HepG2 (cell line): ENCODE measurements at places on chromosomes 3 and 15.

GRCh38 chr3:189606774-189607173, 24.4 kb upstream of the TP63 start:
- DNase-seq = no peak

- DNase-seq = no peak
These were observed 12.3 kb downstream of the HCLS1 start for GRCh38 chr3:121648219-121648958.

DNA sequence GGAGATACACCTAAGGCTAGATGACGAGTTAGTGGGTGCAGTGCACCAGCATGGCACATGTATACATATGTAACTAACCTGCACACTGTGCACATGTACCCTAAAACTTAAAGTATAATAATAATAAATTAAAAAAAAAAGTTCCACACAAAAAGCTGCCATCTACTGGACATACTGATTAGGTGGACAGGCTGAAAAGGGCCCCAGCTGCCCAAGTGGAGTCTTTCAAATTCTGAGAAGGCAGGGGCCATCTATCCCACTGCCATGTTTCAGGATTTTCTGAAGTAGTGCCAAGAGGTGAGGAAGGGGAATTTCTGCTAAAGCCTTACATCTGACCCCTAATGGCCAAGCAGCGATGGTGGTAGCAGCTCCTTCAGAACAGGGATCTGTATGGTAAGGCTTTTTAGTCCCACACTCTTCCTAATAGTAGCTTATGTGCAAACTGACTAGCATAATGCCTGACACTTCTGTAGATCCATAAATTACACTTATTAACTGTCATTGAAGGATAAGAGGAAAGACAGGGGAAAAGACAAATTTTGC, 7.7 kb downstream of the FSTL1 start:
- no peak for DNase-seq

- no peak for DNase-seq
These were observed 183.6 kb downstream of the AGBL1 start for GRCh38 chr15:86263230-86263629.
